ENCODE measurements at places on chromosomes 4 and X.

DNA sequence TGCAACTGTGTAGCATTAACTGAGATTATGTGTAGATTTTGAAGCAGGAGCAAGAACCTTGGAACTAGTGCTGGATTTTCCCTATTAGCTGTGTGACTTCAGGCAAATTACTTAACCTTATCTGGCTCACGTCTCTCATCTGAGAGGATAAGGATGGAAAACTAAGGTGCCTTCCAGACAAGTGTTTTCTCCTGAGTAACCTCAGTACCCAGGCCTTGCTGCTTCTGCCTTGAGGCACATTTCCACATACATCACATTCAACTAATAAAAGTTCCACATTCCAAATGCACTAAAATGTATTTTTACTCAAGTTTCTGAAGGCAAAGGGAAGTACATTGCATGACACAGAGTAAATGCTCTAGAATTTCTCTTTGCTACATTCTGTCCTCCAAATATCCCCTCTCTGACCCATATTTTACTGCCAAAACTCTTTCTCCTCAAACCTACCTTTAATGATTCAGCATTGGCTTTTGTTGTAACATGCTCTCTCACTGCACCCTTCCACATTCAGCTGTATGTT is 195.4 kb upstream of the ADGRL3 start:
- no peak for DNase-seq

GRCh38 chrX:10112510-10112909 is 44.3 kb upstream of the CLCN4 start:
- no peak for DNase-seq

GRCh38 chr4:61583696-61584095 is 383.6 kb downstream of the ADGRL3 start:
- no peak for DNase-seq

DNA sequence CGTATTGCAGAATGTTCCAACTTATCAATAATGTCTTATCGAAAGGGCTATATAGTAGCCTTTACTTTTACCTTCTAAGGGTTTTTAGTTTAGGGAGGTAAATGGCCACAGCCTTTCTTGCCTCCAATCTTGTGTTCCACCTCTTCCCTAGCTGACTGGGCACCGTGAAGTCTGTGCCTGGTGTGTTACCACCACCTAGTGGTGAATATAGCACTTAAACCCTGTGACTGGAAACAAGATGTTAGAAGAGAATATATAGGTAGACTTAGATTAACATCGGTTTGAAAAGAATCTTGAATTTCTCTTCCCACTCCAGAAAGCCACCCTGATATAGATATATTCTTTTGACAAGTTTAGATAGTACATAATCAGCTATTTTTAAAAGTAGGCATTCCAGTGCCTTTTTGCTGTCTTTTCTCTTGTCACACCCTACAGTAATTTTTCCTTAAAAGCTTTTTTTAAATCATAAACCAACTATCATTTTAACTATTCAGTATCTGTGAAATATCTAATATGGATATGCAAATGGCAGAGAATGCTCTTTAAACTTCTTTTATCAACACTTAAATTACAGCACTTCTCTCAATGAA is 27.8 kb upstream of the ADH7 start:
- DNase-seq, result peak; percentile 49

DNA sequence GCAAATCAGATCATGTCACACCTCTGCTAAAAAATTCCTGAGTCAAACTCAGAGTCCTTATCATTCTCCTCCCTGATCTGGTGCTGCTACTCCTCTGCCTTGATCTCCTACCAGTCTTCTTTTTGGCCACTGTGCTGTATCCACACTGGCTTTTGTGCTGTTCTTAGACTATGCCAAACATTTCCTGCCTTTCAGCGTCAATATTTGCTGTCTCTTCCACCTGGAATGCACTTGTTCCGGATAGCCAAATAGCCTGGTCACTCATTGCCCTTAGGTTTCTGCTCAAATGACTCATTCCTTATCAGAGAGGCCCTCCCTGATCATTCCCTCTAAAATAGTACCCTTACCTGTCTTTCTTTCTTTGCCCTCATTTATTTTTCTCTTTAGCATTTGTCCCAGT is 24.4 kb upstream of the RP2 start:
- no peak for DNase-seq

DNA sequence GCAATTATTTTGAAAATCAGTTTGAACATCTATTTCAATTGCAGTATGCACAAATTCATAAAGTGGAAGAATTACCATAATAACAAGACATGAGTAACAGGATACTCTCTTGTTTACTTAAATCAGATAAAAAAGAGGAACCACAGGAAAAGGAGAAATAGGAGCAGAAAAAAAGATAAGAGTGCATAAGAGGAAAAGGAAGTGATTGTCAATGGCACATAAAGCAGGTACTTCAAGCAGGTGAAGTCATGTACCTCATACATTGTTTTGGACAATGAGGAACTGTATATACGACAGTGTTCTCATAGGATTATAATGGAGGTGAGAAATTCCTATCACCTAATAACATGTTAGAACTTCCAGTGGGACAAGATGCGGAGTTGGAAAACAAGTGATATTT is 334.5 kb upstream of the PCDH7 start:
- DNase-seq, result no peak

- DNase-seq, result peak; percentile 27
Observed at GRCh38 chr4:113921089-113921794, 58.2 kb downstream of the ARSJ start.

GRCh38 chr4:185128272-185129119 is 14.6 kb upstream of the SLC25A4 start:
- no peak for DNase-seq

GRCh38 chr4:105092356-105092755 is 54.3 kb upstream of the TET2 start:
- DNase-seq, result peak; percentile 64

- DNase-seq, result no peak
Observed at GRCh38 chr4:149203256-149204001, 612.2 kb downstream of the IQCM start.

- no peak for DNase-seq
Observed at GRCh38 chr4:78571804-78572203, 20.2 kb downstream of the ANXA3 start.

- DNase-seq, result no peak
Observed at GRCh38 chr4:81757691-81758090, 286.0 kb upstream of the RASGEF1B start.

DNA sequence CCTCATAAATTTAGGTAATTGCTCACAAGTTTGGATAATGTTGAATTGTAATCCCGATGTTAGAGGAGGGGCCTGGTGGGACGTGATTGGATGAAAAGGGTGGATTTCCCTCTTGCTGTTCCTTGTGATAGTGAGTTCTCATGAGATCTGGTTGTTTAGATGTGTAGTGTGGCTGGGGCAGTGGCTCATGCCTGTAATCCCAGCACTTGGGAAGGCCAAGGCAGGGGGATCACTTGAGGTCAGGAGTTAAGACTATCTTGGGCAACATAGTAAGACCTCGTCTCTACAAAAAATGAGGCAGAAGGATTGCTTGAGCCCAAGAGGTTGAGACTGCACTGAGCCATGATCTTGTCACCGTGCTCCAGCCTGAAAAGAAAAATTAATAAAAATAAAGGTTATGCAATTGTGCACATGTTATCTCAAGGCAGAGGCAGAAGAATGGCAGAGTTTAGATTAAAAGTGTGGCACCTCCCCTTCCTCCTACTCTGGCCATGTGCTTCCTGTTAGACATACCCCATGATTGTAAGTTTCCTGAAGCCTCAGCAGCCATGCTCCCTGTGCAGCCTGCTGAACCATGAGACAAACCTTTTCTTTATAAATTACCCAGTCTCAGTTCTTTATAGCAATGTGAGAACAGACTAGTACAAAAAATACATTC is 36.5 kb downstream of the ERVMER34-1 start:
- no peak for DNase-seq

DNA sequence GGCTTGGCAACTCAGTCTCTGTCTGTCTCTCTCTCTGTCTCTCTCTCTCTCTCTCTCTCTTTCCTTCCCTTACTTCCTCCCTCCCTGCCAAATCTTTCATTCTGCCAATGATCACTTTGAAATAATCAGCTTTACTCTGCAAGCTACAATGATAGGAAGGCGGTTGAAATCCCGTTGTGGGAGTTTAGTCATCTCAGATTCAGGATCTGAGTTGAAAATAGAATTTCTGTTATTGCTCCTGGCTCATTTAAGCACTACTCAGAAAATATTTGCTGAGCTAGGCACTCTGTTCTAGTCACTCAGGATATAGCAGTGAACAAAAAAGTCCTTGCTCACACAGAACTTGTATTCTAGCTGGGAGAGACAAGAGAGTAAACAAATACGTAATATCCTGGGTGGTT is 56.3 kb upstream of the DCTD start:
- no peak for DNase-seq

DNA sequence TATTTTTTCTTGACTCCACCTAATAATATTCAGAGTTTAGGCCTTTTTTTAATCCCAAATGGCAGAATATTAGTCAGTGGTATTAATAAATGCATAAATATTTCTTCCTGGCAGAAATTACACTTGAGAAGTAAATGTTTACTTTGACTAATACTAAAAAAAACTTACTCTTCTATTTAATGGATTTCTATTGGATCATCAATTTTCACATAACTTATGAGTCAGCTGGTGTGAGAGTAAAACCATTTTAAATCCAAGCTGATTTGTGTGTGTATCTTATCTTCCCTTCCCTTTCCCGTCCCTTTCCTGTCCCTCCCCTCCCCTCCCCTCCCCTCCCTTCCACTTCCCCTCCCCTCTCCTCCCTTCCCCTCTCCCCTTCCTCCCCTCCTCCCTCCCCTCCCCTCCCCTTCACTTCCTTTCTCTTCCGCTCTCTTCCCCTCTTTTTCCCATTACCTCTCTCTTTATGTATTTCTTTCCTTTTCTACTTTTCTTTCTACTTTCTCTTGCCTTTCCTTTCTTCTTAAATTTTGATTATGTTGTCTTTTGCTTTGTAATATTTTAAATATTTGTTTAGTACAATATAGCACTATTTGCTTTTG is 630.1 kb upstream of the EPHA5 start:
- DNase-seq, result peak; percentile 5

GRCh38 chr4:14008494-14008893 is 381.0 kb upstream of the BOD1L1 start:
- no peak for DNase-seq

DNA sequence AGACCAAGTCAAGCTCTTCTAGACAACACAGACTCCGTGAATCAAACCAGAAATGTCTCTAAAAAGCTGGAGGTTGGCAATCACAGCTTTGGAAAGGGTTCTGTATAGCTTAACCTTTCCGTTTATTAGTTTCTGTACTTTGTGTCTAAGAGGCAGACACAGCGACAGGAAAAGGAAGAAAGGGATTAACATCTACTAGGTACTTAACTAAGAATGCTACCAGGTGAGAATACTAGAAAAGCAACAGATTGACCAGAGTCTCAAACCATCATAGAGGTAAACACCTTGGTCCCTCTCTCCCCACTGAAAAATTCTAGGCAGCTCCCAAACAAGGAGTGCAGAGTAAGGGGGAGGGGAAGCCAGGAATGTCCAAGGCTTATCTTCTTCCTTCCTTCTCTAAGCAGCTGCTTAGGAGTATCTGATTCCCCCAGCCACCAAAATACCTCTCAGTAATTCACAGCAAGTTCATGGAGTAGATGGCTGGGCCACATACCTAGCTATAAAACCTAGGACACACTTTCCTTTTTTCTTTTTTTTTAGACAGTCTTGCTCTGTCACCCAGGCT is 80.8 kb downstream of the APBB2 start:
- no peak for DNase-seq

GRCh38 chr4:119834906-119835612 is 206.5 kb upstream of the PDE5A start:
- DNase-seq, result no peak

GRCh38 chr4:76680952-76681351 is 217.0 kb downstream of the SOWAHB start:
- no peak for DNase-seq

GRCh38 chr4:38315286-38315685 is 348.7 kb upstream of the KLF3 start:
- DNase-seq, result no peak

DNA sequence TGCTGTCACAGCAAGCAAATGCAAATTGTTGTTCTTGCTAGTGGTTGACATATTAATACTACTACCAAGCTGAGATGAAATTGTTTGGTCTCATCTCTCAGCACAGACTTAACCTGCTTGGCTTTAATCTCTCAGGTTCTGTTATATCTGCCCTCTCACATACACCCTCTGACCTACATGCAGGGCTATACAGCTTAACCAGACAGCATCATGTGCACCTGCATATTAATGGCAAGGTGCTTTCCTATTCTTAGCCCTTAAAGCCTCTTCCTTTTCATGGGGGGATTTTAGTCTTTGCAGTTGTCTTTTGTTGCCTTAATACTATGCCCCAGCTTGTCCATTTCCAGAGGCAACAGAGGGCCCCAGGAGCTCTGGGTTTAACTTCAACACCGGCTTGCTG is 114.5 kb downstream of the NR3C2 start:
- DNase-seq, result no peak

DNA sequence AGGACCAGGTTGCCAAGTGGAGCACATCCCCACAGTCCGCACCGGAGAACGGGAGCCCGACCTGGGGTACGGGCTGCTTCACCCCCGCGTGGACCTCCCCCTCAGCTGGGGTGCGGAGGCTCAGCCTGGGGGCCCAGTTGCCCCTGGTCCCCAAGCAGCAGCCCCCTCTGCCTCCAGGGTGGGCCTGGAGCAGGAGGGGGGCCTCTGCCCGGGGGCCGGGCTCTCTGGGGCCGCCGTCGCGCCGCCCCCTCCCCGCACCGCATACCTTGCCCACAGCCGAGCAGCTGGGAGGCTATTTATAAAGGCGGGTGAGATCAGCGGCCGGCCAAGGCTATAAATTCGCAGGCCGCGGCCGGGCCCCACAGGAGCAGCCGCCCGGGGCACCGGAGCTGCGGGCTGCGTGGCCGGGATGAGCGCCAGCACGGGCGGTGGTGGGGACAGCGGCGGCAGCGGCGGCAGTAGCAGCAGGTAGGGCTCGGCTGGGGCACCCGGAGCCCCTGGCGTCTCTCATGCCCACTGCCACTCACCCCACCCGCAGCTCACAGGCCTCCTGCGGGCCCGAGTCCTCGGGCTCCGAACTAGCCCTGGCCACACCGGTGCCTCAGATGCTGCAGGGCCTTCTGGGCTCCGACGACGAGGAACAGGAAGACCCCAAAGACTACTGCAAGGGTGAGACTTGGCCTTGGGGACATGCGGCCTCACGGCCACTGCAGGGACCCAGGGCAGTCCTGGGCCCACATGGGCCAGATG is at the start of gene SRPK3:
SRPK3 (plus strand) TSS at position 364 of the 750 bp plus-strand sequence; CDS start at position 410, 46 bp downstream.
- DNase-seq, result no peak

DNA sequence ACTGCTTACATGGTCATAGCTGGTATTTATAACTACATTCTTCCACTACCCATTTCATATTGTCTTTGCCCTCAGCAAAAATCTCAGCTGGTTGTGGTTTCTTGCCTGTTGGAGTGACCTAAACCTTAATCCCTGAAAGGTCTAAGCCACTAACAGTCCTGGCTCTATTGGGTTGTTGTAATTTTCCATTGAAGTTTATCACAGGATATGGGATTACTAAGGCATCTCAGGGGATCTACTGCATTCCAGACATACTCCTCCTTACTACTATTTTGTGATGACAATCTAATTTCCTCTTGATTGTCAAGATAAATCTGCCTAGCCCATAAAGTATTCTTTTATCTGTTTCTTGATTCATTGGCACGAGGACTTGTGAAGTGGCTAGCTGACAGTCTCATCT is 6.2 kb upstream of the OSTC start:
- peak; percentile 35 for DNase-seq

All from HCEC 1CT (cell line).